Esophagus muscularis mucosa (tissue), 4 donors: ENCODE measurements at places on chromosomes 6 and 20. TPM values are rescaled to one million over a fixed set of nuclear protein-coding genes. Genes with fewer than 3 reads are reported as not detected.

DNA sequence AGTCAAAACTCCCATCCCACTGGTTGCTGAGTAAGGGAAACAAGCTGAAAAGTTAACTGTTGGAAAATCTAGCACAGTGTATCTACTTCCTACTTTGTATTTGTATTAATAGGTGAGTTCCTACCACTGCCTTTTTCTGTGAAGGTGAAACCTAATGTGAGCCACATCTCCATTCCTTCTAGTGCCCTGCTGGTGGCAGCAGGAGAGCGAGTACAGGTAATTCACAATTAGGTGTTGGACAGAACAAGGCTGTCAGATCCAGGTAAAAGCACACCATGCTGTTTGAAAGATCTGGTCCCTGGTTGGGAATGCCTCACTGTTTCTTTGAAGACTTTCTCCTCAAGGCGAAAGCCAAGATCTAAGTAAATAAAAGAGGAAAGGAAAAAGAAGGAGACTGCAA is 528.4 kb downstream of the PKHD1 start:
- no peaks in the 10 kb centered on the region for H3K27me3 ChIP-seq
- no peak for DNase-seq
- no peak overlapping the region for H3K4me3 ChIP-seq
- no peaks in the 10 kb centered on the region for H3K4me1 ChIP-seq

DNA sequence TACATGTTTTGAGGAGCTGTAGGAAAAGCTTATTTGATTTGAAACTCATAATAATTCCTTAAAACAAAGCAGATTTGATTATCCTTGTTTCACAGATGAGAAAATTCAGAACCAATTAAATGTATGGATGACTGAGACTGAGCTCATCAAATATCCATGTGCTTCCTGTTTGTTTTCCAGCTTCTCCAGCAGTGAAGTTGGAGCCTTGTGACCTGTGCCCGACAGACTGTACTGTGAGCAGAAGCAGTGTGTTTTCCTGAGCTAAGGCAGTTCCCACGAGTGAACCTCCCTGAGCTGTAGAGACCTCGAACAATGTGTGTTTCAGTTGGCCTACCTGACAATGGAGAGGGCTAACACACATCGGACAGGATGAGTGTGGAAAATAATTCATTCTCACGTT is 599.5 kb upstream of the NRSN1 start:
- H3K4me1 ChIP-seq = no peaks in the 10 kb centered on the region
- no peaks in the 10 kb centered on the region for H3K27me3 ChIP-seq
- H3K36me3 ChIP-seq = no peaks in the 10 kb centered on the region
- no peak overlapping the region for H3K27ac ChIP-seq
- no peak for DNase-seq

- no peaks in the 10 kb centered on the region for H3K4me1 ChIP-seq
- DNase-seq = no peak
- no peaks in the 10 kb centered on the region for H3K27me3 ChIP-seq
- no peak overlapping the region for H3K27ac ChIP-seq
- no peaks in the 10 kb centered on the region for H3K36me3 ChIP-seq
These were observed 304.2 kb downstream of the ADGRG6 start for GRCh38 chr6:142605922-142606485.

GRCh38 chr6:143699430-143699825 is 21.7 kb downstream of the PHACTR2 start:
- H3K4me1 ChIP-seq = peaks cover 74% of the 10 kb centered on the region
- H3K27ac ChIP-seq = peak overlapping the region; percentile 38
- H3K4me3 ChIP-seq = no peak overlapping the region
- no peaks in the 10 kb centered on the region for H3K36me3 ChIP-seq

DNA sequence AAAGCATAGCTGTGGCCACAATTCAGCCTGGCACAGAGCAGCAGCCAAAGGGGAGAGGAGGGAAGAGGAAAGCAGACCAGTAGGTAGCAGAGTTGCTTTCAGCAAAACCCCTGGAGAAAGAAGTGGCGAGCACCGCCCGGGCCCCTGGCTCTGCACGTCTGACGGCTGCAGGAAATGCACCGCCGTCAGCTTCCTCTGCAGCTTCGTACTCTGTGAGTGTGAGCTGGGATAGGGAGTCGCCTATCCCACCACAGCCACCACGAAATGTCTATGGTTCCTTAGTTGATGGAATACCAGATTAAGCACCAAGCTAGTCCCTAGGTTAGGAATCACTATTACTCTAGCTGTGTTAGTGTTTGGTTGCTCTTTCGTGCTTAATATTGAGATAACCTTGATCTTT is 79.9 kb upstream of the NAA20 start:
- H3K4me3 ChIP-seq = peak overlapping the region; percentile 25
- H3K4me1 ChIP-seq = peaks cover 58% of the 10 kb centered on the region
- DNase-seq = no peak
- peaks cover 49% of the 10 kb centered on the region for H3K36me3 ChIP-seq
- H3K27ac ChIP-seq = peak overlapping the region; percentile 61
- no peaks in the 10 kb centered on the region for H3K27me3 ChIP-seq

Gene TOX2
- total RNA-seq = 39.5 TPM

DNA sequence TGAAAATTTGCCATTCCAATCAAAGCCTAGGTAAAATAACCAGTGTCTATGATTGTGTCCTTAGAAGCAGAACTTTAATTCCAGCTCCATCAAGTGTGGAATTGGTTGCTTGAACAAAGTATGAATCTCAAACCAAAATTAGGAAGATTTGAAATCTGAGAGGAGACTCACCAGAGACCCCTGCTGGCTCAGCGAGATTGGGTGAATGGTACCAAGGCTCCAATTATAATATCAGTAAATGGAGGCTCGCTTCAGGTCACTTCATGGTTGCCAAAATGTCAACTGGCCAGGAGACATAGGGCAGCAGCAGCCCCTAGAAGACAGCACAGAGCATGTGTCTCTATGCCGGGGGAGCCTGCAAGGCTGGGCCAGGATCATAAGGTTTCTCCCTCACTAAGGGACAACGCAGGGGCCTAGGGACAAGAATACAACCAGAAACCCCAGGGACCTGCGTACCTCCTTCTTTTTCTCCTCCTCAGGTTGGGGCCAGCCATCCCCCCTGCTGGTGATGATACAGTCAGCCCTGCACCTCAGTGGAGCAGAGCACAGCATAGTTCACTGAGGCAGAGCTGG is 14.0 kb downstream of the RBL1 start:
- H3K4me1 ChIP-seq = no peaks in the 10 kb centered on the region
- DNase-seq = no peak
- H3K4me3 ChIP-seq = no peak overlapping the region
- peaks cover 29% of the 10 kb centered on the region for H3K36me3 ChIP-seq

GRCh38 chr6:39756582-39756981 is 31.4 kb upstream of the KIF6 start:
- no peaks in the 10 kb centered on the region for H3K36me3 ChIP-seq
- DNase-seq = no peak
- peaks cover 35% of the 10 kb centered on the region for H3K4me1 ChIP-seq
- no peak overlapping the region for H3K27ac ChIP-seq

- H3K27ac ChIP-seq = no peak overlapping the region
- no peak for DNase-seq
- no peaks in the 10 kb centered on the region for H3K36me3 ChIP-seq
- no peak overlapping the region for H3K4me3 ChIP-seq
- H3K4me1 ChIP-seq = peaks cover 36% of the 10 kb centered on the region
These were observed 16.0 kb downstream of the DSE start for GRCh38 chr6:116386581-116387299.
